ENCODE measurements at places on chromosomes 5 and 9.

GRCh38 chr9:130301483-130302286 is 36.1 kb downstream of the HMCN2 start:
- no peak for DNase-seq

GRCh38 chr5:143527808-143528207 is 124.3 kb upstream of the NR3C1 start:
- DNase-seq, result no peak

GRCh38 chr9:91751922-91752321 is 198.1 kb downstream of the ROR2 start:
- no peak for DNase-seq

DNA sequence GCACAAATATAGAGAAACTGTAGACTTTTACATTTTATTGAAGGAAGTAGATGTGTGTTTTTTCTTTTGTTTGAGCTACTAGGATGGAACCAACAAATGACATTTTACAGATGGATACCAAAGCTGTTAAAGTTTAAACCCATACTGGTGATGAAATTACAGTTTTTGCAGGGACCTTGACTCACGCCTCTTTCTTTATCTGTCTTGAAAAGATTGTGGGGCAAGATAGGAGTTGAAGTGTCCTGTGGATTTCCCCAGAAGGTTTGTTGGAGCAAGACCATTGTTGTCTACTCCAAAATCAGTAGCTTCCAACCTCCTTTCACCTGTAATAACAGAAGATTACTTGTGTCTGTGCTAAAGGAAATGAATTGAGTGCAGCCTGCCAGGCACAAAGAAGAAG is 4.1 kb upstream of the C5orf63 start:
- DNase-seq, result no peak

GRCh38 chr9:17609312-17610005 is 30.6 kb downstream of the SH3GL2 start:
- DNase-seq, result no peak

- no peak for DNase-seq
These were observed 10.6 kb downstream of the TMEM250 start for GRCh38 chr9:136107953-136108647.

DNA sequence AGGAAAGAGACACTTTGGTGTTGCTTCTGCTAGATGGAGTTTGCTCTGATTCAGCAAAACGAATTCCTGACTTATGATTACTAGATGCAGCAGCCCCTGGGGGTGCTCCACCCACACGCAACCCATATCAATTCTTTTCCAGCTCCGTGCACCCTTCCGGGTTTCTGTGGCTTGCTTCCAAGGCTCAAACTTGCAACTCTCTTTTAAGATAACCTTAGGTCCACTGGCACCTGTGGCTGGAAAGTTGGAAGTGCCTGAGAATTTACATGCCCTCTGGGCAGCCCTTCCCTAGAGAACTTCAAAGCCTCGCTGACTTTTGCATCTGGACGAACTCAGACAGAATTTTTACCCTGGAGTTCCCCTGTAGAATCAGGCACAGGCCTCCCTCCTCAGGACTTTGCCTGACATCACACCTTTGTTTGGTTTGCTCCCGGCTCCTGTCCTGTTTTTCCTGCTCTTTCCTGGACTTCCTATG is 224.9 kb downstream of the SNX18 start:
- DNase-seq, result no peak

- DNase-seq, result no peak
These were observed 203.1 kb upstream of the PIK3R1 start for GRCh38 chr5:68012429-68012828.

All from effector memory CD4-positive, alpha-beta T cell (primary cell).